ENCODE measurements at places on chromosomes 12 and 14.

GRCh38 chr14:80084196-80084595, 127.1 kb downstream of the DIO2 start:
- DNase-seq: no peak

DNA sequence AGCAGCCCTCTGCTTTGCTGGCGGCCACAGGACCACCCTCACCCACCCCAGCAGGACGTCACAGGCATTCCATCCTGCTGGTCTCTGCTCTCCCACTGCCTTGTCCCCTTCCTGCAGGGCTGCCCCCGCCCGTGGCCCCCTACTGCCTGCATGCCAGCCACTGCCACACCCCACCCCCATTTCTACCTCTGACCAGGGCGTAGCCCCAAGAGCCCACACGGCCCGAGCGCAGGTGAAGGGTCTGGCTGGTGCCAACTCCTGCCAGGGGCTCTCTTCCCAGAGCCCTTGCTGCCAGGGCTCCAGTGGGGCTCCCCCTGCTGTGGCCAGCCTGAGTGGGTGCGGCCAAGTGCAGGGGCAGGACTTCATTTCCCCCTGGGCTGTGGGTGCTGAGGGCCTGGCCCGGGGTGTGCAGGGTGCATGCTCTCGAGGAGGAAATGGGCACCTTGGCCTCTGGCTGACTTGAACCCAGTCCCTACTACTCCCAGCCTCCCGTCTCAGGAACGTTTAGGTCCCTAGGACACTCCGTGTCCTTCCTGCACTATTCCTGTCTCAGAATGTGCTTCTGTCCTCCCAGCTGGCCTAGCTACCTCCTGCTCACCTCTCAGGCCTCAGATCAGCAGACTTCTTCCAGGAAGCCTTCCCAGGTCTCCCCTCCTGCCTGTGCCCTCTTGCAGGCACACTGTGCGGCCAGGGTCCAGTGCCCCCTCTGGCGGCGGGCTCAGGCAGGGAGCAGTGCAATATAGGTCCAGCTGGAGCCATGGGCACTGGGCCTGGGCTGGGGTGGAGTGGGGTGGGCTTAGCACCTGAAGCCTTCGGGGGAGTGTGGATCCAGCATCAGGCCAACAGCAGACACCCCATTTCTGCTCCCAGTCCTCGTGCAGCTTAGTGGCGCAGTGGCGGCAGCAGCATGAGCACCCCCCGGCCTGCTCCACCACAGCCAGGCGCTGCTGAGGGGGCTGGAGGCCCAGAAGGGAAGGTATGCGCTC, 1.4 kb downstream of the LBHD2 start:
- no peak for DNase-seq

GRCh38 chr14:31950764-31951637, 126.1 kb upstream of the ARHGAP5 start:
- no peak for DNase-seq

- DNase-seq: no peak
These were observed 444.1 kb downstream of the RAD51B start for GRCh38 chr14:68263563-68264259.

- DNase-seq: no peak
These were observed 28.0 kb downstream of the RCOR1 start for GRCh38 chr14:102620413-102620812.

GRCh38 chr12:129877411-129877810, 26.4 kb downstream of the TMEM132D start:
- DNase-seq: no peak

DNA sequence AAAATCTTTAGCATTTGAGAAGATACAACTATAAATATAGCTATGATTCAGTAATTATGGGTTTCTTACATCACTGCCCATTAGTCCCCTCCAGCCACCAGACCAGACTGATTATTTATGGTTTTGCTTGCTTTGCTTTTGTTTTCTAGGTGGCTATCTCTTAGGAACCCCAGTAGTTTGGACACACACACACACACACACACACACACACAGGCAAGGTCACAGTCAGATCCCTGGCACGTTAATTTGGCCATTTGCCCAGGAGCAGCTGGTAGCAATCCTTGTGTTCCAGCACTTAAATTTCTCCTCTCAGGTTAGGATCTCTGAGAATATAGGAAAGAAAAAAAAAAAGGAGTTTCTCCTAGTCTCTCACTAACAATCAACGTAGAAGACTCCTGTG, 90.2 kb upstream of the RESF1 start:
- DNase-seq: no peak

- no peak for DNase-seq
These were observed 63.0 kb downstream of the GNS start for GRCh38 chr12:64696080-64696741.

DNA sequence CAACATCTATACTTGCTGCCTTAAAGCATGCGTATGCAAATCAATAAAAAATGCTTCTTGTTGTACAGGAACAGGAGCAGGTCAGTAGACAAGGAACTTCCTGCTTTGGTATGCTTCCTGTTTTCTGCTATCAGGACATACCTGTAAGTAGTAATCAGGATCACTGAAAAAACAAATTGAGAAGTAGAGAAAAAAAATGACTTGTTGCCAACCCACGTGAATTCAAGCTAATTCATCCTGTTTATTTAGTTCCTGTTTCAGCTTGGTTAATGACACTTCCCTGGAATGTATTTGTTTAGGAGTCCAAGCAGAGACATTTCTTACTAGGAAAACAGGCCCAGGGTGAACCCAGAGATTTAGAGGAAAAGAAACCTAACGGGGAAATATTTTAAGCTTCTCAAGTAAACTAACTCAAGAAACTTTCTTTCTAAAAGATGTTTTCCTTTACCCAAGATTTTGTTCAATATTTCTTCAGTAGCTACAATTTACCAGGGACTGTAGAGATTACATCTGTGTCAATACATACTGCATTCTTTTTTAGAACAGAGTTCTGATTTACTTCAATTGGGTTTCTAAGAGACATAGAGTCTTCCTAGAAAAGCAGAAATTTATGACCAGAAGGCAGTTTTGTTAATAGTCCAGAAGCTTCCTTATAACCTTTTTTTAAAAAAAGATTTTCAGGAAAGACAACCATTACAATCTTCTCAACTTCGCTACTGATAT, 124.2 kb downstream of the PAWR start:
- DNase-seq: no peak

GRCh38 chr12:15848606-15849005, 33.6 kb upstream of the STRAP start:
- DNase-seq: no peak

- no peak for DNase-seq
These were observed 307.3 kb downstream of the TMEM117 start for GRCh38 chr12:44143175-44143574.

DNA sequence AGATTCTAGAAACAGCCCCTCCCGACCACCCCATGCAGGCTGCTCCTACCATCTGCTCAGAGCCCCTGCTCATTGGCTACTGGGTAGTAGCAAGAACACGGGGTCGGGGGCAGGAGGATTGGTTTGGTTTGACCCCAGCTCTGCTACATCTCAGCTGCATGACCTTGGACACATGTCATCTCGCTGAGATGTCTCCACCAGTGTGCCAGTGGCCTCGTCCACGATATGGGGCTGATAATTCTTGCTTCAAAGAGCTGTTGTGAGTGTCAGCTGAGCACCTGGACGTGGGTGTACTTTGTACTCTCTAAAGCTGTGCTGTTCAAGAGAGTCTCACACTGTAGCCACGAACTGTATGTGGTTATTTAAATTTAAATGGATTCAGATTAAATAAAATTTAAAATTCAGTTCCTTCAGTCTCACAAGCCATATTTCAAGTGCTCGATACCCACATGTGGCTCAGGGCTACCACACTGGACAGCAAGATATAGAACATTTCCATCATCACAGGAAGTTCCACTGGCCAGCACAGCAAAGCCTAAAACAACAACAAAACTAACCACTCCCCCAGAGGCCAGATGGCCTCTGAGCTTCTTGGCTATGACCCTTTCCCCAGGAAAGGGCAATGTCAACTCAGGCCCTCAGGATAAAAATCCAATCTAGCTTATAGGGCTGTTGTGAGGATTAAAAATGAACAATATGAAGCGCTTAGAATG, 18.6 kb downstream of the LTBP2 start:
- DNase-seq: no peak

DNA sequence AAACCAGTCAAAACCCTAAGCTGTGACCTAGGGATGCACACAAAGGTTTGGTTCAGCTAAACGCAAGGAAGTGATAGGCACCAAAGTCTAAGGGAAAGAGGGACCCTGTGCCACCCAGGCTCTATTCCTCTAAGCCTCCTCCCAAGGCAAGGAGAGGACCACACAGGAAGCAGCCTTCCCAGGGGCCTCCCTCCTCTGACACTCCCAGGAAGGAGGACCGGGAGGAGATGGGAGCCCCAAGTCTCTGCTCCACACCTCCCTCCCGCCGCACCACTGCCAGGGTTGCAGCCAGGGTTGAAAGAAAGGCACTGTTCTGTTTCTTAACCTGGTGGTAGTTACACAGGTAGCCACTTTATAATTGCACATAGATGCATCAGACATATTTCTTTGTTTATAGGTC, 21.9 kb downstream of the TCHP start:
- no peak for DNase-seq

GRCh38 chr12:119725523-119725922, 57.6 kb downstream of the PRKAB1 start:
- DNase-seq: no peak

DNA sequence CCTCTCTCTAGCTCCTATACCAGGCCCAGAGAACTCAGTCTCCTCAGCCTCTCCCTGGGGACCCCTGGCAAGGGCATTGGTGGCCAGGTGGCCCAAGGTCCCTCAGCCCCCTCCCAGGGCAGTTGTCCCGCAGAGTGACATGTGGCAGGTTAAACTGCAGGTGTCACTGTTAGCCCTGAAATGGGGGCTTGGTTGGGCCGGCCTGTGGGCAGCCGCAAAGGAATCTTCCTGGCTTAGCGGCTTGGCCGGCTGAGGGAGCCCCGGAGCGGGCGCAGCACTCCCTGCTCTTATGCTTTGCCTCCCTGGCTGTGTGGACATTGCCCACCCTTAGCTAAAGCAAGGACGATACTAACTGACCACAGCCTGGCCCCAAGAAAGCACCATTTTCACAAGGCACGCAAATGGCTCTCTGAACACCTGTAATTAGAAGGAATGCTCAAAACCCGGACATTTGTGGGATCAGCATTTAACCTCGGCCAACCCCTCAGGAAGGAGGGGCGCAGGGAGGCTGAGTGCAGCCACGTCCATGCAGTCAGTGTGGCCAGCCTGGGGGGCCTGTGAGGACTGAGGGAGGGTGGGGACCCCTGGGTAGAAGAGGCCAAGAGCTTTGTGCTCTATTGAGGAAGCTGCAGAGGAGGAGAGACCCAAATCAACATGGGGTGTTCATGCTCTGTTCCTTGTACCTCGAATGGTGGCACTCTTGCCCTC, 82.2 kb downstream of the PAPOLA start:
- no peak for DNase-seq

Data from activated gamma-delta T cell treated with Interleukin-2 at 50 U/mL for 16 hours (primary cell).